Mucosa of gallbladder (tissue), 1 donor: ENCODE measurements at places on chromosomes 12 and 14. TPM values are rescaled to one million over a fixed set of nuclear protein-coding genes. Genes with fewer than 3 reads are reported as not detected.

PPP4R4 gene
- 1.4 TPM for total RNA-seq

BDKRB1 gene
- 4.1 TPM for total RNA-seq

GLIPR1L1 gene
- total RNA-seq, result not detected

DNA sequence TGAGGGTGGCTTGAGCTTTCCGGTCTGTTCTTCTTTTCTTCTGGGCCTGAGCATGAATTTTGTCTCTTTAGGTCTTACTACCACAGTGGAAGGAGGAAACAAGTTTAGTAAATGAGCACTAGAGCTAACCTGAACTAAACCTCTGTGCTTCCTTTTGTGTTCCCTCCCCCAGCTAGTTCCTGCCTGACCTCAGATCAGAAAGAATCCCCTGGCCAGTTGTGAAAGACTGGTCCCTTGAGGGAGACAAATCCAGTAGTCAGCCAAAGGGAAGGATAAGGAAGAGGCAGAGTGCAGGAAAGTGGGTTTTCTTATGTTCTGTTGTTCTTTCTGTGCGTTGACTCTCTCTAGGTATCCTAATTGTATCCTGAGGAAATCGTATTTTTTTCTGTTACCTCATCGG, 17.5 kb downstream of the ZNF664 start:
- no peak for DNase-seq

GRCh38 chr12:10363914-10364814, 25.7 kb downstream of the KLRK1 start:
- peak; percentile 37 for DNase-seq

DNA sequence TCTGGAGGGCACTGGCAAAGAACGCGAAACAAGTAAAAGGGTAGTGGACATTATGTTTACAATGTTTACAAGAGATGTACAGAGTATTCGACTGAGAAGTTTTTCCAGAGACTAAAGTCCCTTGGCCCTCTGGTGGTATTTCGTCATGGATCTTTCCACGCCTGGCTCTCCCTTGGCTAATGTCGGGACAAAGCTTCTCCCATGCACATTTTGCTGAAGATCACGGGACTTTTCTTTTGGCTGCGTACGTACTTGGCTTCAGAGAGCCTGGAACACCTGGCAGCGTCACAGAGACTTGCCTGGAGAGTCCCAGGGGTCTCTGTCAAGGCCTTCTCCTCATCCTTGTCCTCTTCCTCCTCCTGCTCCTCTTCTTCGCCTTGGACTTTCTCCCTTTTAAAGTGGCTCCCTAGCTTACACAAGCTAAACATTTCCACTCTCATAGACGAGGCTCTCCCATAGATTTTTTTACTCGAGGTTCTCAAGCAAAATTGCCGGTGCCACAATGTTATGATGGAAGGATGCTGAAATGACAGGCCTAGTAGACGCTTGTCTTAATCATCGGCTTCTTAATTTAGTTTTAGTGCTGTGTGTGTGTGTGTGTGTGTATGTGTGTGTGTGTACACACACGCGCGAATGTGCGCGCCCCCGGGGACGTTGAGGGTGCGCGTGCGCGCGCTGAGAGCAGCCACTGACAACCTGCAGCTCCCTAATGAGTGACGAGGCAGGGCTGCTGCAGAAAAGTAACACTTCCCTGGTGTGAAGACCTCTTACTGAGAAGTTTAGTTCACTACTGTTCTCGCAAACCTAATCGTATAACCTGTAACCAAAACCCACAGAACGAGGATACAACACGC, 4.9 kb upstream of the FOXG1 start:
- DNase-seq, result no peak

DNA sequence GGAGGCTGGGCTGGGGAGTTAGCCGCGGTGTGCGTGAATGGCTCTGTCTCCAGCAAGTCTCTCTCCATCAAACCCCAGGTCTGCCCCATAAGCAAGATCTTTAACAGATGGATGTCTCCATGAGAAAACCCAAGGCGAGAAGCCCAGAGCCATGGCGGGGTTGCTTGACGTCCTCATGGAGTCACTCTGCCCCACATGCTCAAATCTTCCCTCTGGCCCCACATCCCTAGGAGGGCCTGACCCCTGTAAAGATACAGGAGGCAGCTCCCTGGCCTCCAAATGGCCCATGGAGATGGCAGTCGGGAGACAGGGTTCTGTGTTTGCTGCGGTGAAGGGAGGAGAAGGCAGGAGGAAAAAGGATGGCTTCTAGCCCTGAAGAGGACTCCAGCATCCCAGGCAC, 49.3 kb downstream of the C14orf132 start:
- DNase-seq, result no peak

DNA sequence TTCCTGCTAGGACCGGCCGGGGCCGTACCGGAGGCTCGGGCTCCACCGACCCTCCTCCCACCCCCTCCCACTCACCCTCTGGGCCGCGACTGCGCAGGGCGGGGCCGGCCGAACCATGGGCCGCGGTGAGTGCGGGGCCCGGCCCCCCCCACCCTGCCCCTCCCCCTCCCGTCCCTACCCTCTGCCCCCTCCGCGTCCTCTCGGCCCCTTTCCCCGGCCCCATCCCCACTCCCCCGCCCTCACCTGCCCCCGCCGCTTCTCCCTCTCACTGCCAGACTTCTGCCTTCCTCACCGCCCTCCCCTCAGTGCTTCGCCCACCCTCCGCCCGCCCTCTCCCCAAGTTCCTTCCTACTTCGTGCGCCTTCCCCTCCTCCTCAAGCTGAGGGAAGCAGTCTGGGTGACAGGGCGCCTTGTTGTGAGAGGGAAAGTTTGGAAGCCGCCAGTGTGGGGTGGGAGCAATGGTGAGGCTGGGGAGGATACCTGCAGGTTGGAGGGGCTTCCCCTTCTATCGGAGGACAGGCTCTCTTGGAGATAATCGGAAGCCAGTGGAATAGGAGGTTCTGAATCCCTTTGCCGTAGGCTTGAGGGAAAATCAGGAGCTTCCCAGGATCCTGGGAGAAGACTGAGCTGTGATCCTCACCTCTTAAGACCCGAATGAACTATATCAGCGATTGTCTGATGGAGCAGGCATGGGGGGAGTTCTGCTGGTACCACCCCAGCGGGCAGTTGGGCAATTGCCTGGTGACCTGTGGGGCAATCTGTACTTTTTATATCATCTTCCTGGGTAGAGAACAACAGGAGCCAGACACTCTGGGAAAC, 472 bp downstream of the MBD6 start:
- peak; percentile 57 for DNase-seq

DNA sequence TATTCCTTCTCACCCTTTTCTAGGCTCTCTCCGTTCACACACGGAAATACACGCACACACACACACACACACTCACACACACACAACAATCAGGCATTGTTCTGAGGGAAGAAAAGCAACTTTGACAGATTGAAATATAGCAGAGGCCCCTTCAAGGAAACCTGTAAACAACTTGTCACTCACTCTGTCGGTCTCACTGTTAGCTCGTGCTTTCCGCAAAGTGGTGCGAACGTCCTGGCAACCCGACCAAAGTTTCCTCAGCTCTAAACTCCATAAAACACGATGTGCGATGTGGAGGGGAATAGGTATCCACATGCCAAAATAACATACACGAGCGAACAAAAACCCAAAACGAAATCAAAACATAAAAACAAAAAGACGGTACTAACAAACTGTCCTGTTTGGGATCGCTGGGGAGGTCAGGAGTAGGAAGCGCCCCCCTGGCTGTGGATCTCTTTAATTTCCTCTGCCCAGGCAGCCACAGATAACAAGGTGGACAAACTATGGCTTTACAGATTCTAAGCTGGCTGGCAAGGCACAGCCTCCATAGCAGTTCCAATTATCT, 822 bp upstream of the SOX5 start:
- DNase-seq, result no peak

DNA sequence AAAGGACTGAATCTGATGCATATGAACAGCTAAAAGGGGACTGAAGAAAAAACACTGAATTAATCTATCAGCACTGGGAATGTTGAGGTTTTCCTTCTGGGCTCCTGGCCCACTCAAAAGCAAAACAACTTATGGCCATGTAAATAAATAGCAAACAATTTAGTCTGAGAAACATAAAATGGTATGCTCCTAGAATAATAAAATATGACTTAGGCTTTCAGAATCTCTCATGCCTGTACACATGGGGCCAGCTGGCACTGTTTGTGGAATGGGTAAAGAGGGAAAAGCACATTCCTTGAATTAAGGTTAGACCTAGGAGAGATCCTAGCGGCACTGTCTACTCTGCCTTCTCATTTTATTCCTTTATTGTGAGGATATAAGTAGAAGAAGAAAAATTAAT, 6.2 kb downstream of the KLHDC2 start:
- DNase-seq, result no peak

- DNase-seq, result no peak
Observed at GRCh38 chr12:49098703-49099102, 4.1 kb upstream of the DHH start.

DNA sequence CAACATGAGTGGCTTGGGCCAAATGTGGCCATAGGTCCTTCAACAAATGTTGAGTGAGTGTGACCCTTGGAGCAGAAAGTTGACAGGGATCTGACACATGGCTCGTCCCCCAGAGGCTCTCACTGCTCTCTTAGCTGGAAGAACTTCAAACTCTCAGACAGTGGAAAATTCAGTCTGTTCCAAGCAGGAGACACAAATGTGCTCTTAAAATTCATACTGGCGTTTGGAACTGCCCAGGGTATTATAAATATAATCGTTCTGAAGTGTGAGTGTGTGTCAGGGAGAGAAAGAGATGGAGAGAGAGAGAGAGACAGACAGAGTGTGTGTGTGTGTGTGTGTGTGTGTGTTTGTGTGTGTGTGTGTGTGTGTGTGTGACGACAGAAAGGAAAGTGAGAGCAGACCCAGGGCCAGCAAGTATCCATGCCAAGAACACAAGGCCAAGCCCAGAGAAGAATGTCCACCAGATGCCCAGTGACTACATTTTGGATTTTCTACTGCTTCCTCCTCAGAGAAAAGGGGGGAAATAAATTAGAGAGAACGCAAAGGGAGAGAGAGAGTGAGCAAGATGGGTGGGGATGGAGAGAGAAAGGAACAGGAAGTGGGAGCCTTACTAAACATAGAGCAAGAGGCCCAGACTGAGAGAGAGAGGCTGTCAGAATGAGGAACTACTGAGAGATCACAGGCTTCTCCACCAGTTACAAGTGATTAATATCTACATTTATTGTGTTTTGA, 193.6 kb upstream of the NUDT4 start:
- peak; percentile 49 for DNase-seq

GRCh38 chr12:68602720-68603119, 8.0 kb upstream of the RAP1B start:
- no peak for DNase-seq

DNA sequence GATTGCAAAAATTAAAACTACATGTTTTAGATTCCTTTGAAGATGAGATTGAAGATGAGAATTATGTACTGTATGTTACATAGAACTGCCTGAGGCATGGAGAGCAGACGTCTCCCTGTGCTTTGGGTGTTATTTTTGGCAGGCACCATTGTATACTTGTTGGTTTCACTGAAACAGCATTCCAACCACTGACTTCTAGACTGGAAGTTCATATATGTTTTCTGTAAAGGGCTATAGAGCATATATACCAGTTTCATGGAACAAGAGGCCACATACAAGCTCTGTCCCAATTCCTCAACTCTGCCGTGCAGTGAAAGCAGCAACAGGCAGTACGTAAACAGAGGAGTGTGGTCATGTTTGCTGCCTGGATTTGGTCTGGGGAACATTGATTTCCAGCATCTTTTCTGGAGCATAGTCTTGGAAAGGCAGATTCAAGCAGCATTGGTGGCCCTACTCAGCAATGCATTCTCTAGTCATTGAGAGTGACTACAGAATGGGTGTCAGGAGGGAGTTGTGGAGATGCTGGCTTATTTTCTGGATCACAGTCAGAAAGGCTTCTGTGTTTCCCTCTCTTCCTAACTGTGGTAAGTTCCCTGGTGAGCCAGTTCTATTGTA, 57.6 kb upstream of the CNTN1 start:
- no peak for DNase-seq

GRCh38 chr12:104480826-104481440, 24.2 kb downstream of the CHST11 start:
- no peak for DNase-seq

DNA sequence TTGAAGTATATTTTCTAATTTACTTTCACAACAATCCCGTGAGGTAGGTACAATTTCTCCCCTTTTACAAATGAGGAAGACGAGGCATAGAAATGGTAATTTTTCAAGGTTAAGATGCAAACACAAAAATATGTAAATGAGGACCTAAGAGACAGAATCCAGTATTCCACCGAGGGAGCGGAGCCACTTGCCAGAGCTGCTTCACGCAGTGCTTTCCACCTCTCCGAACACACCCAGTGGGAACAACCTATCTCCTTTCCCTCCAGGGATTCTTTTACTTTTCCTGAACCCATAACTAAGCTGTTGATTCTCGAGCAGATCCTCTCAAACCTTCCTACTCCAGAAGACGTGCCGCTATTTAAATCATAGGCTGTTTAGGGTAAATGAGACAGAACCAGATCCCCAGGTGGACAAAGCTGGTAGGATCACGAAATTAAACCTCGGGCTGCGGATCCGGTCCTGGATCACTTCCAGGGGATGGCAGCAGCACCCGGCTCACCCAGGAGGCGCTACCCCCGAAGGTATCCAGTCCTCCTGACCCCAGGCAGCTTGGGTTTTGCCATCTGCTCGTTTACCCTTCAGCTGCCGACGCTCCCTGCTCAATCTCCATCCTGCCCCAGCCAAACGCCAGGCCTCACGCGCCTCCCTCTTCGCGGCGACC, 1.5 kb downstream of the DDHD1 start:
- peak; percentile 16 for DNase-seq

DNA sequence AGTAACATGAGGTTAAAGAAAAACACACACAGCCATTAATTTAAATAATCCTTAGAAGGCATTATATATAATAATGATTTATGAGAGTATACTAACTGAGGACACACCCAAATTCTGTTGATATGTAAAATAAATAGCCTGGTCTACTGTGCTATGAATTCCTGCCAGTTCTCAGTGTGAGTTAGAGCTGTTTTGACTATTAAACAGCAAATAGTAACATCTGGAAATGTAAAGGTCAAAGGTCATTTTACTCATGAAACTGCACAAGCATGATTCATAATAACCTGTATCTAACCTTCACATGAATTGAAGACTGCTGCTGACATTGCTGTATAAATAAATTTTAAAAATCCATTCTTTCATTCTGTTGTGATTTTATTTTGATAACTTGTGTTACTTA, 966.7 kb downstream of the SLC6A15 start:
- no peak for DNase-seq

DNA sequence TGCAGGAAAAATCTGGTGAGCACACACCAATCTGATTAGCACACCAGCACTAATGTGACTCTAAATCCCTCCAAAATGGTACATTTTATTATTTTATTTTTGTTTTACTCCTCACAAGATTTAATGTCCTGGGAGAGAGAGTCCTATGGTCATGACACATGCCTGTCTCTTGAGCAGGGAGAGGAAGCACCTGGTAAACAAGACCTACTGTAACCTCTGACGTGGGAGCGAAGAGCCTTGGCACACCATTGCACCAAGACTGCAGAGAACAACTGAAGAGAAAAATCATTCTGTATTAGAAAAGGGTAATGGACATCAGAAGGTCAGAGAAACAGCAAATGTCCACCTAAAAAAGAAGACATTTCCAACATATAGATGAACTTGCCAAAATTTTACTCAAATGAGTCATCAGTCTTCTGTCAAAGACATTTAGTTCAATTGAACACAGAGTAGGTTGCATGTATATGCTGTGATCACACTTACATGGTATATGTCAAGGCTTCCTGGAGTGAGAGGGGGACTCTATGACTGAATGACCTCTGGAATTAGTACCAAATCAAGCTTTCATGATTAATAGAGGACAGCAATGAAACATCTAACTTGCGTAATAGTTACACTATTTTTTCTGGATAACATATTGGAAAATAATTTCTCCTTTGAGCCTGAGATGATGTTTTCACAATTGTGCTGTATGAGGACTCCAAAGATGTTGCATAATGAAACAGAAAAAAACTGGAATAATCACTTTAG, 186.9 kb upstream of the FLRT2 start:
- no peak for DNase-seq

GRCh38 chr14:32372154-32372553, 43.1 kb downstream of the AKAP6 start:
- DNase-seq, result no peak
